A549 treated with Hydrocortisone at 1 μM for 4 hours (cell line): ENCODE measurements at places on chromosomes 16 and 17. TPM values are rescaled to one million over a fixed set of nuclear protein-coding genes. Genes with fewer than 3 reads are reported as not detected.

Gene IL17C
- not detected in 5 replicates for total RNA-seq

Gene CES5A
- not detected in 5 replicates for total RNA-seq

Gene XAF1
- total RNA-seq: not detected in 5 replicates

Gene ABCA3
- total RNA-seq: 15.5 to 21.7 TPM (median 21.3 TPM) in 5 replicates

Gene GOSR1
- 33.4 to 55.1 TPM (median 35.6 TPM) in 5 replicates for total RNA-seq

Gene ITGAD
- total RNA-seq: 0.02 to 0.06 TPM (median 0.05 TPM) in 3 of 5 replicates, not detected in the others
